ENCODE measurements at places on chromosomes 11 and 22. TPM values are rescaled to one million over a fixed set of nuclear protein-coding genes. Genes with fewer than 3 reads are reported as not detected.

GRCh38 chr11:1922481-1923081 is 3.1 kb downstream of the TNNT3 start:
- peak overlapping the region; percentile 99 for H3K27ac ChIP-seq
- peak; percentile 94 for DNase-seq
- H3K4me1 ChIP-seq = peaks cover 98% of the 10 kb centered on the region
- no peaks in the 10 kb centered on the region for H3K27me3 ChIP-seq
- peak overlapping the region; percentile 65 for H3K4me3 ChIP-seq
- H3K36me3 ChIP-seq = peaks cover 41% of the 10 kb centered on the region

DNA sequence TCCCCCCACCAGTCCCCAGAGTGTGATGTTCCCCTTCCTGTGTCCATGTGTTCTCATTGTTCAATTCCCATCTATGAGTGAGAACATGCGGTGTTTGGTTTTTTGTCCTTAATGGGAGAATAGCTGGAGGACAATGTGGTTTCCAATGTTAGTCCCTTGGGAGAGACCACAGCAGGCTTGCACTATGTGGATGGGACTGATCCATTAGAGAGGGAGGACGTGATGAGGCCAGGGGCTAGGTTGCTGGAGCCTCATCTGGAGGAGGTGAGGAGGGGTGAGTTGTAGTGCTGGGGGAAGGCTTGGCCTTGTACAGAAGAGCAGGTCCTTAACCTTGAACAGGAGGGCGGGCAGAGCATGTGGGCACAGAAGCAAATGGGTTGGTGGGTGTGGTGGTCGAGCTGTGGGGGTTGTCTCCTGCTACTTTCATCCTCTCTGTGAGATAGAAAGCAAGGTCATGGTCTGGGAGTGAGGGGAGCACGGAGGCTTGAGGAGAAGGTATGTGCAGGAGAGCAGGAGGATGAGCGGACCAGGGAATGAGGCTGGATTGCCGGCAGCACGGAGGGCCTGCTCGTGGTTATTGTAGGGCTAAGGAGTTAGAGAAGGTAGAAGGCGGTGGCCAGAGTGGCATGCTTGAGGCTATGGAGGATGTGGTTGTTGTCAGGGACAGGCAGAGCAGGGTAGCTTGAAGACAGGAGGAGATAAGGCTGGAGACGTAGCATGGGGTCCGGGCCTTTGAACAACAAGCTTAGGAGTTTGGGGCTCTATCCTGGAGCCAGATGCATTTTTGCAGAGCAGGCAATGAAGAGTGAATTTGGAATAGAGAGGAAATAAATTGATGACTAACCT is 11.2 kb upstream of the SREBF2 start:
- no peak overlapping the region for H3K27ac ChIP-seq
- no peak for DNase-seq
- H3K4me1 ChIP-seq = peaks cover 33% of the 10 kb centered on the region
- H3K4me3 ChIP-seq = no peak overlapping the region
- no peaks in the 10 kb centered on the region for H3K27me3 ChIP-seq
- H3K36me3 ChIP-seq = peaks cover 42% of the 10 kb centered on the region

DNA sequence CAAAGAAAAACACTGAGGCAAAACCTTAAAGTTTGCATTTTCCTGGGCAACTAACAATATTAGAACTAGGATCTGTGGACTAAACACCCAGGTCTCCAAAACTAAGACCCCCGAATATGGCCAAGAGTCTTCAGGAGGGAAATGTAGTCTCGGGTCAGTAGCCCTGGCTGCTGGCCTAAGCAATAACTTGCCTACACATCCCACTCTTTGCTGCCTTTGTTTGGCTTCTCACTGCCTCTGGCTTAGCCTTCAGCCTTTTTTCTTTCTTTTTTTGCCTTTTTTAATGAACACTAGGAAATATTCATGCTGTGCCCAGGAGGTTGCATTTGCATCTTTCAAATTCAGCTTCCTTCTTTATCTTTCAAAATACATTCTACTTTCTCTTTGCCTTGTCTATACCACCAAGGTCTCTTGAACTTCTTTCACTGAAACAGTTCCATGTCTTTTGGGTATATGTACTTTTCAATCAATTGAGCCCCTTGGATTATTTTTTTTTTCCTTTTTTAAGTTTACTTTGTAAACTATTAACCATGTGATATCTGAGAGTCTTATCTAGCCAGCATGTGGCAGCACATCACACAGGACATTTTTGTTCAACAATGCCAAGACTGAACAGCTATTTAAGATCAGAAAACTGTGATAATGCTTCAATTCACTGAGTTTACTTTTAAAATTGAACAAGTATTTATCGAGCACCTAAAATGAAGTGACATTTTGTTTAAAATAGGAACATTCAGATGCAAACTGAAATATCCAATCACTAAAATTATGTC is 165.0 kb upstream of the TRPC6 start:
- H3K36me3 ChIP-seq = no peaks in the 10 kb centered on the region
- H3K4me3 ChIP-seq = no peak overlapping the region
- no peaks in the 10 kb centered on the region for H3K27me3 ChIP-seq
- H3K27ac ChIP-seq = peak overlapping the region; percentile 65

- no peaks in the 10 kb centered on the region for H3K36me3 ChIP-seq
- H3K4me1 ChIP-seq = no peaks in the 10 kb centered on the region
- peak; percentile 18 for DNase-seq
- no peaks in the 10 kb centered on the region for H3K27me3 ChIP-seq
- H3K27ac ChIP-seq = no peak overlapping the region
- H3K4me3 ChIP-seq = no peak overlapping the region
Measured at GRCh38 chr11:23021287-23021863, 161.1 kb upstream of the CCDC179 start.

- no peak for DNase-seq
- H3K4me1 ChIP-seq = no peaks in the 10 kb centered on the region
- H3K27ac ChIP-seq = no peak overlapping the region
- H3K27me3 ChIP-seq = no peaks in the 10 kb centered on the region
- no peak overlapping the region for H3K4me3 ChIP-seq
Measured at GRCh38 chr11:110190885-110191284, 97.7 kb downstream of the ZC3H12C start.

GRCh38 chr11:43835104-43835503 is 45.5 kb upstream of the ALKBH3 start:
- peak; percentile 25 for DNase-seq
- no peak overlapping the region for H3K4me3 ChIP-seq
- H3K36me3 ChIP-seq = no peaks in the 10 kb centered on the region
- H3K27me3 ChIP-seq = no peaks in the 10 kb centered on the region
- H3K4me1 ChIP-seq = peaks cover 2% of the 10 kb centered on the region

DNA sequence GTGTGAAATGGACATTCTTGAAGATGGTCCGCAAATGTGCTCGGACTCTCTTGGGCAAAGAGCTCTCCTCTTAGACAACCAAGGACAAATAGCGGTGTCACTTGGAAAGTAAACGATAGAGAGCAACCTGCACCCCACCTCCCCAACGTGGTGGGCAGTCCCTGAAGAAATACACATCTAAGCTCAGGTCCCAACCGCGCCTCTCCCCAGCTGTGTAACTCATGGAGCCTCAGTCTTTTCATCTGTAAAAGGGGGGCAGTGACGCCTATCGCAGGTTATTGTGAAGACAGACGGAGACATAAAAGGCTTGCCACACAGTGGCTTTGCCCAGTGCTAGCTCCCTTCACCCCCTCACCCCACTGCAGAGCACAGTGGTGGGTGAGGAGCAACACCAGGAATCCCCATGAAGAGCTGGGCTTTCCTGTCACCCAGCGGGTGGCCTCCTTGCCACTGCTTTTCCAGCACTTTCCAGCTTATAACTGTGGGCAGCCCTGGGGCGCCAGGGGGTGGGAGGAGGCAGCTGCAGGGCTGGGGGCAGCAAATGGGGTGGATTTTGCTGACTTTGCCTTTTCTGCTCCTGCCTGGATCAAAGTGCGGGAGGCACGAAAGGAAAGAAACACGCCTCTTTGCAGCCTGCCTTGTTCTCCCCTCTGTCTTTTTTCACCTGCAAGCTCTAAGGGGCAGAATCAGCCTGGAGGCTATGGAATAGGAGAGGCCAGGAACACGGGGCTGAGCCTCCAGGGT is 73.7 kb upstream of the TSPAN18 start:
- DNase-seq = no peak
- no peak overlapping the region for H3K27ac ChIP-seq
- H3K36me3 ChIP-seq = no peaks in the 10 kb centered on the region
- H3K27me3 ChIP-seq = peaks cover 6% of the 10 kb centered on the region

DNA sequence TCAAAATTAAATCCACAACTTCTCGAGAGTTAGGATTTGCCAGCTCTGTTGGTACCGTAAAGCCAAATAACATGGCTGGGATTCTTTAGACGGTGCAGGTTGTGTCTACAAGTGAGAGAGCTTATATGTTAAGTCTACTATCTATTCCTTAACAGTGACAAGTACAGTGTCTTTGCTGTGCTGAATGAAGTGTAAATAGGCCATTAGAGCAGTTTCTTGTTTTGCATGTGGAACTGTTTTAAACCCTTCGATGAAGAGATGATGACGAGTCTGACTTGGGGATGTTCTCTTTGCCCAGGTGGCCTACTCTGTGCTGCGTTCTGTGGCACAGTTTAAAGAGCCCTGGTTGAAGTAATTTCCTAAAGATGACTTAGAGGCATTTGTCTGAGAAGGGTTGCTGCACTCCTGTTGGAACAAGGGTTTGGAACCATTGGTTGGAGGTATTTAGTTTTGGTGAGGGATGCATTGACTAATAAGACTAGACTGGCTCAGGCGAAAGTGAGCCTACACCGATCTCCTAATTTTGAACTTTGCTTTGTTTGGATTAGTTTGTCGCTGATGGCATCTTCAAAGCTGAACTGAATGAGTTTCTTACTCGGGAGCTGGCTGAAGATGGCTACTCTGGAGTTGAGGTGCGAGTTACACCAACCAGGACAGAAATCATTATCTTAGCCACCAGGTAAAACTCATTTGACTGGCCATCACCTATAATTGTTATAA is 988 bp downstream of the RPS3 start:
- H3K4me3 ChIP-seq = peak overlapping the region; percentile 99
- peak overlapping the region; percentile 97 for H3K27ac ChIP-seq
- H3K27me3 ChIP-seq = no peaks in the 10 kb centered on the region
- peaks cover 15% of the 10 kb centered on the region for H3K4me1 ChIP-seq
- no peak for DNase-seq
- H3K36me3 ChIP-seq = peaks cover 45% of the 10 kb centered on the region

DNA sequence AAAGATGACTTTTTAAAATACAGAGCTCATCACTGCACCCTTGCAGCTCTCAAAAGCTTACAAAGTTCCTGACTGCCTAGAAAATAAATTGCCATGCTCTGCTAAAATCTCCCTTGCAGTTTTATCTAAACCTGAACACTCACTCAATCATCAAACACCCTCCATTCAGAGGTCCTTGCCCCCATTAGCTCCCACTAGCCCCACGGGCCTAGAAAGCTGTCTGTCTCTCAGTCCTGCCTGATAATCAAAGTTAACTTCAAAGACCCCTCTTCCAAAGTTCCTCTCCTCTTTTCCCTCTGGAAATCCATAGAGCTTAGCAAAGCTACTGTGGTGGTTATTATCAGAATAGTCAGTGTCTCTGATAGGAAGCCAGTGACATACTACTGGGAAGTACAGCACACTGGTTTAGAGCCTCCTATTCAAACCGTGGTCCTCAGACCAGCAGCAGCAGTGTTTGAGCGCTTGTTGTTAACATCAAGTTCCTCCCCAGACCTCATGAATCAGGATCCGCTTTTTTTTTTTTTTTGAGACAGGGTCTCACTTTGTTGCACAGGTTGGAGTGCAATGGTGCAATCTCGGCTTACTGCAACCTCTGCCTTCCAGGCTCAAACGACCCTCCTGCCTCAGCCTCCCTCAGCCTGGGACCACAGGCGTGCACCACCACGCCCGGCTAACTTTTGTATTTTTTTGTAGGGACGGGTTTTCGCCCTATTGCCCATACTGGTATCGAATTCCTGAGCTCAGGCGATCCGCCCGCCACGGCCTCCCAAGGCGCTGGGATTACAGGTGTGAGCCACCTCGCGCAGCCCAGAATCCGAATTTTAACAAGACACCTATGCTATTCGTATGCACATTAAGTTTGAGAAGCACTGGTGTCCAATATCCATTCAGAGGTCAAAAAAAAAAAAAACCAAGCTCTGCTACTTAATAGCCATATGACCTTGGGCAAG is 1.2 kb downstream of the NDUFC2 start:
- DNase-seq = no peak
- H3K4me3 ChIP-seq = peak overlapping the region; percentile 98
- H3K36me3 ChIP-seq = peaks cover 4% of the 10 kb centered on the region

GRCh38 chr22:25644122-25644521 is 79.6 kb downstream of the GRK3 start:
- no peaks in the 10 kb centered on the region for H3K27me3 ChIP-seq
- DNase-seq = no peak
- H3K36me3 ChIP-seq = no peaks in the 10 kb centered on the region
- no peak overlapping the region for H3K27ac ChIP-seq

DNA sequence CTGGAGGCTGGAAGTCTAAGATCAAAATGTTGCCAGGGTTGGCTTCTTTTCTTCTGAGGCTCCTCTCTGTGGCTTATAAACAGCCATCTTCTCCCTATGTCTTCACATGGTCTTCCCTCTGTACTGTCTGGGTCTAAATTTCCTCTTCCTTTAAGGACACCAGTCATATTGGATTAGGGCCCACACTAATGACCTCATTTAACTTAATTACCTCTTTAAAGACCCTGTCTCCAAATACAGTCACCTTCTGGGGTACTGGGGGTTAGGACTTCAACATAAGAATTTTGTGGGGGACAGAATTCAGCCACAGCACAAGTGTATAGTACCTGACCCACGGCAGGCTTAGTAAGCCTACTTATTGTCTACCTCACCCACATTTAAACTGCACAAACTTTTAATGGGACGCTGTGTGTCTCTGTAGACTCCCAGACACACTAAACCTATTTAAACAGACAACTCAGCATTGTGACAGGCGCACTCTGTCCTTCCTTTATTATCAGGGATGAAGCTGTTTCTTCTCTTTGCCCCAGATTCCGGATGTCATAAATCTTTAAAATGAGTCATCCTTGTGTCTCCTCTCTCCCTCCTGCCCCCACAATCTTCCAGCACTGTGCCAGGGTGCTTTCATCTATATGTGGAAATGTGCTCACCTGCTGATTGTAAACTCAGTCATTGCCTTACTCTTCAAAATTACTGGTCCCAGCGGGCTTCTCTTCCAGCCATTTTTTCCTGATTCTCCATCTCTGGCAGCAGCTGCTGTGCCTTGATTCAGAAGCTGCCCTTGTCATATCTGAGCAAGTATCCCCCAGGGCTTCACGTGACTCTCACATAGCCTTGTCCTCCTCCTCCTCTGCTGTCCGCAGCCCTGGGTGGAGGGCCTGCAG is 5.4 kb upstream of the MAPK8IP1 start:
- no peak for DNase-seq
- peaks cover 2% of the 10 kb centered on the region for H3K27me3 ChIP-seq
- peaks cover 66% of the 10 kb centered on the region for H3K36me3 ChIP-seq
- peaks cover 9% of the 10 kb centered on the region for H3K4me1 ChIP-seq
- no peak overlapping the region for H3K4me3 ChIP-seq
- no peak overlapping the region for H3K27ac ChIP-seq

Gene C22orf23
- total RNA-seq = 0.18 TPM

Gene ROBO4
- 17.8 TPM for total RNA-seq

Gene INPP5J
- total RNA-seq = 0.35 TPM

Gene SH3BP1
- total RNA-seq = 5.2 TPM

Gene FZD4
- 40.5 TPM for total RNA-seq

Gene IL17REL
- not detected for total RNA-seq

Measured in muscle of leg (tissue), 16 donors.